Islet precursor cell (in vitro differentiated cells): ENCODE measurements at places on chromosomes 16 and 17.
A peak's percentile ranks its signal among the peaks of the same experiment; 100 is the strongest.

DNA sequence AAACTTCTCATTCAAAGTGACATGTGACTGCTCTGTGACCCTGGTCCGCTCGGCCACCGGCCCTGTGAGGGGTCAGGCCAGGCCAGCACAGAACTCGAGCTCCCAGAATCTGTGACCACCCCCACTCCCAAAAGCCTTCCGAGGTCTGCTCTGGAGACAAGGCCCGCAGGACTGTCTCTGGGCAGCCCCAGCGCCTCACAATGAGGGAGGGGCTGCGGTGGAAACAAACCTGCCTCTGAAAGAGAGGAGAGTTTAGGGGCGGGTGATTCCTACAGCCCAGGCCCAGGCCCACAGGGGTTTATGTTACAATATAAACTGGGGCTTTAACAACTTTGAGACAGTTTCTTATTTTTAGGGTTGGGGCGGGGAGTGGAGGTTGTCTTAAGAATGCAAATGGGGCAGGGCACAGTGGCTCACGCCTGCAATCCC, 19.9 kb downstream of the IGFBP4 start:
- DNase-seq: no peak

- DNase-seq: peak; percentile 67
Measured at GRCh38 chr17:9875441-9875840, 29.6 kb downstream of the RCVRN start.

GRCh38 chr16:977896-978295, 3.7 kb upstream of the SOX8 start:
- DNase-seq: no peak

- no peak for DNase-seq
Measured at GRCh38 chr16:80997964-80998620, 8.6 kb downstream of the CMC2 start.

- no peak for DNase-seq
Measured at GRCh38 chr16:56019274-56019673, 144.1 kb upstream of the CES5A start.

- DNase-seq: no peak
Measured at GRCh38 chr16:10031473-10031872, 150.8 kb downstream of the GRIN2A start.

GRCh38 chr17:17398188-17398942, 78.4 kb upstream of the MED9 start:
- no peak for DNase-seq

DNA sequence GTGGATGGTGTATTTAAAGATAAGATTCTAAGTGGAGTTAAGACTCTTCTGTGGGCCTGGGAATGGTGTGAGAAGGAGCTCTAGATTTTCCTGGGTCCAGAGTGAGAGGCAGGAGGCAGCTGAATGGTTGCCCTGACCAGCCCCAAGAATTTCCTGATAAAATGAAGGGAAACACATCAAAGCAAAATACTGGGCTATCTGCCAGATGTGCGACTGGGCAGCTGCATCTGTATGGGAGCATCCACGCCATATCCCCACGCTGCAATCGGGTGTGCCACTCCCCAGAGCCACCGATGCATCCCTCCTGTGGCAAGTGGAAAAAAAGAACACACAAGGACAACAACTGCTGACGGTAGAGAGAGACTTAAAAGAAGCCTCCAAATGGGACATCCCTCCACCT, 84.3 kb upstream of the COX10 start:
- no peak for DNase-seq

DNA sequence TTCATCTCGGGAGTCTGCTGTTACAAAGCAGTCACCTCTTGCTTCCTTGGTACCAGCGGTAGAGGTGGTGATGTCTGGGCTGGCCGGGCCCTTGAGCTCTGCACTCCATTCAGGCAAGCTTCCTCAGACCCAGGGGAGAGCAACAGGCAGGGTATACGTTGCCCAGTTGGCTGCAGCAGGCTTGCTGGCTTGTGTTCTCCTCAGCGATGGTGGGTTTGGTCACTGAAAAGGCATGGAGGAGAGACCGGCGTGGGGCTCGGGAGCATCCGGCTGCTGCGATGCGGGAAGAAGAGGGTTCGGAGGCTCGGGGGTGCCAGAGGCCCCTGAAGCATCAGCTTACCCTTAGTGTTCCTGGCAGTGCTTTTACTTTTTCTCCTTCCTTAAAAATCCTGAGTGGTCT, 25.8 kb downstream of the SAP30BP start:
- no peak for DNase-seq

DNA sequence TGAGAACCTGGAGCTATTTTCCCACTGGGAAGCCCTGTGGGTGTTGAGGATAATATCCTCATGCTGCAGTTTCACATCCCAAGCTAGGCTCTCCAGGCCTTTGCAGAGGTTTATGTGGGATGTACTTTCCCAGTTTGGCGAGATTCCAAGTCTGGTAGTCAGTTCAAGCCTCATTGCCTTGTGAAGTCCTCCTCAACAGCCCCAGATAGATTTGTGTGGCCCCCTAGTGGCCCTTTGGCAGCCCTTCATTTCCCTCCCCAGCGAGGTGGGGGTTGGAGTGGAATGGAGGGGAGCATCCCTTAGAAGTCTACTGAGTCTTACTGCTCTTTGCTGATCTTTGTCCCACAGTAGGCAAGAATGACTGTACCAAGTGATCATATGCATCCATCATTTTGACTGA, 137.9 kb downstream of the CDH11 start:
- peak; percentile 83 for DNase-seq

- DNase-seq: peak; percentile 60
Measured at GRCh38 chr17:79806863-79807720, 10.2 kb upstream of the CBX8 start.

DNA sequence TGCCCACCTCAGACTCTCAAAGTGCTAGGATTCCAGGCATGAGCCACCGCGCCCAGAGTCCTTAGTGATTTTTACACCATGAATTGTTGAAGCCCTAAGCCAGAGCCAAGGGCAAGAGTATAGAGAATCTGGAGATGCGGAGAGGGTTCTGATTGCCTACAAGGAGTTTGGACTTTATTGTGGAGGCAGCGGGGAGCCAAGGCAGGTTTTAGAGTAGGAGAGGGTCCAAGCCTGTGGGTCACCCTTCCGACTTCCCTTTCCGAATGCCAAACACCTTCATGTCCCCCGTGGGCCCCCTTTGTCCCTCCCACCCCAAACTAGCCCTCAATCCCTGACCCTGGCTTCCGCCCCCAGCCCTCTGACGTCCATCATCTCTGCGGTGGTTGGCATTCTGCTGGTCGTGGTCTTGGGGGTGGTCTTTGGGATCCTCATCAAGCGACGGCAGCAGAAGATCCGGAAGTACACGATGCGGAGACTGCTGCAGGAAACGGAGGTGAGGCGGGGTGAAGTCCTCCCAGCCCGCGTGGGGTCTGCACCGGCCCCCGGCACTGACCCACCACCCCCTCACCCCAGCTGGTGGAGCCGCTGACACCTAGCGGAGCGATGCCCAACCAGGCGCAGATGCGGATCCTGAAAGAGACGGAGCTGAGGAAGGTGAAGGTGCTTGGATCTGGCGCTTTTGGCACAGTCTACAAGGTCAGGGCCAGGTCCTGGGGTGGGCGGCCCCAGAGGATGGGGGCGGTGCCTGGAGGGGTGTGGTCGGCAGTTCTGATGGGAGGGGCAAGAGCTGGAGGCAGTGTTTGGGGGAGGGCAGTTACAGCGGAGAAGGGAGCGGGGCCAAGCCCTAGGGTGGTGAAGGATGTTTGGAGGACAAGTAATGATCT, 7.1 kb downstream of the MIEN1 start:
- DNase-seq: no peak

GRCh38 chr17:11642655-11643054, 44.4 kb downstream of the DNAH9 start:
- DNase-seq: no peak
